ENCODE measurements at places on chromosomes 6 and 20.

DNA sequence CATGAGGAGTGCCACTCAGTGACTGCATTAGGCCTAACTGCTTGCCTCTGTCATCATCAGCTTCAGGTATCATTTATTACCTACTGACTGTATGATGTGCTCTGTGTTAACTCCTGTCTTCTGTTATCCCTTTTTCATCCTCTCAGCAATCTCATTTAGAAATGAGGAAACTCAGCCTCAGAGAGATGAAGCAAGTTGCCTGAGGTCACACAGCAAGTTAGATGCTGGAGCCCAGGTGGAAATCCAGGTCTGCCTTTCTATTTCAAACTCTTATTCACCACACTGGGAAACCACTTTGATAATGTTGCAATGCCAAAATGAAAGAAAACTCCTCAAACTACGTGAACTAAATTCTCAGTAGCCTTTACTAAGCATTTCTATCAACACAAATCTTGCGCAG lies 1.3 kb downstream of the FERMT1 start:
- DNase-seq = no peak
- H3K4me1 ChIP-seq = peaks cover 5% of the 10 kb centered on the region
- H3K4me3 ChIP-seq = no peak overlapping the region
- no peaks in the 10 kb centered on the region for H3K27me3 ChIP-seq
- H3K36me3 ChIP-seq = no peaks in the 10 kb centered on the region

GRCh38 chr6:17927705-17928104 lies 59.7 kb downstream of the KIF13A start:
- no peak overlapping the region for H3K4me3 ChIP-seq
- H3K27me3 ChIP-seq = no peaks in the 10 kb centered on the region
- peaks cover 52% of the 10 kb centered on the region for H3K4me1 ChIP-seq
- peak; percentile 25 for DNase-seq

DNA sequence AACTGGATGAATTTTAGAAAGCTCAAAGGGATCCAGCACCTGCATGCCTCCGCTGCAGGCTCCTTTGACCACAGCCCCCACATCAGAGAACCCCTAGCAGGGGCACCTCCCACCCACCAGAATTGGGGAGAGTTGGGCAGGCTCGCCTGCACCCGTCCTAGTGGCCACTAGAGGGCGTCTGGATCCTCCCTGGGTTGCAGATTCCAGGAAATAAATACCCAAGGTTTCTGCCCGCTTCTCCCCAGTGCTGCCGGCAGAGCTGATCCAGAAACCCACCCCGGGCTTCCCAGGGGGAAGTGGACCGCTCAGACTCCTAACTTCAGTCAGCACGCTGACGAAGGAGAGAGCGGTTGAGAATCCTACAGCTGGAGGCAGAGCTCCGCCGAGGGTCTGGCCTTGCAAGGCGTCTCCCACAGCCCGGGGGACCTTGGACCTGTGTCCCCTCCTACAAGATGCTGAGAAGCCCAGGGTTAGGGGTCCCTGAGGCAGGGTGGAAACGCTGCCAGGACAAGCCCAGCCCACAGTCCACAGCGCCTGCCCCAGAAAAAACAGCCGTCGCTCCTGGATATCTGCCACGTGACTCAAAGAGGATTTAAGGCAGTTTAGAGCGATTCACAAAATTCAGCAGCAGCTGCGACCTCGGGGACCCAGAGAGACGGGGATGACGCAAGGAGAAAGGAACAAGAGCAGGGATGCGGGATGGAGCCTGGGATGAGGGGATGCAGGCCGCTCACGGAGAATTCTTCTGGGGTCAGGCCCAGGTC lies 32.6 kb upstream of the PHACTR3 start:
- peaks cover 6% of the 10 kb centered on the region for H3K4me1 ChIP-seq
- peak; percentile 28 for DNase-seq
- no peaks in the 10 kb centered on the region for H3K36me3 ChIP-seq
- H3K27ac ChIP-seq = no peak overlapping the region
- H3K27me3 ChIP-seq = peaks cover 8% of the 10 kb centered on the region

DNA sequence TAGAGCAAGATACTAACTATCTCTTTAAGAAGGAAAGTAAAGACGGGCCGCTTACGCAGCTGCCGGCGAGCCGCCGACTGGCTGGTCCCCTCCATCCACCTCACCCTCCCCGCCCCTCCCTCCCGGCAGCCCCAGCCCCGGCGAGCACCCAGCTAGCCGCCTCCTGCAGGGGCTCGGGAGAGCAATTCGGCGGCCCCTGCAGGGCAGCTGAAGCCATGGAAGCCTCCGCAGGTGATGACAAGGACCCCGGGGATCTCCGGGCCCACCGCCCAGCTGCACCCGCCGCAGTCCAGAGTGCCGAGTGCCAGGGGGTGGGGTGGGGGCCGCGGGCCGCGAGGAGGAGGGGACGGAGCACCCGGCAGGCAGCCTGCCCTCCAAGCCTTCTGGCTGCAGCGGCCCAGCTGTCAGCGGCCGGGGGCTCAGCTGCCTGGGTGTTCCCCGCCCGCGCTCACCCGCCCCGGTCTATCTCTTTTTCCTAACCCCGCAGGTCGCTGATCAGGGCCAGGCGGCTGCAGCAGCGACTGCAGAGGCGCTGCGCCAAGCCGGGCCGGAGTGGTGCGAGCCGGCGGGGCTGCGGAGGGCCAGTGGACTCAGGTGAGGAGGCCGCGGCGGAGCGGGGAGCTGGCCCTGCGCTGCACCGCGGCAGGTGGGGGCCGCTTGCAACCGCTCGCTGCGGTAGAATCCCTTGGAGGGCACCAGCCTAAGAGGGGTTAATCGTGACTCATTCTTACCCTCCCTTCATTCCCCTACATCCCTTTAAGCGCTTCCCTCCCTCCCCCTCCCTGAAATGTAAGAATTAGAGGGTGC lies at the start of gene SNPH:
Gene SNPH, plus strand, starts transcription at position 128 of the 807 bp plus-strand sequence. CDS start 29,946 bp downstream, outside the sequence.
- H3K27ac ChIP-seq = peak within 1 kb of the TSS; percentile 89
- peak; percentile 60 for DNase-seq
- H3K4me3 ChIP-seq = peak within 1 kb of the TSS; percentile 94
- H3K36me3 ChIP-seq = no peaks in the 10 kb centered on the region
- peaks cover 8% of the 10 kb centered on the region for H3K27me3 ChIP-seq
- peaks cover 26% of the 10 kb centered on the region for H3K4me1 ChIP-seq

GRCh38 chr20:54221996-54222890 lies 14.4 kb downstream of the PFDN4 start:
- H3K27me3 ChIP-seq = peaks cover 2% of the 10 kb centered on the region
- H3K4me1 ChIP-seq = peaks cover 18% of the 10 kb centered on the region
- H3K27ac ChIP-seq = no peak overlapping the region

DNA sequence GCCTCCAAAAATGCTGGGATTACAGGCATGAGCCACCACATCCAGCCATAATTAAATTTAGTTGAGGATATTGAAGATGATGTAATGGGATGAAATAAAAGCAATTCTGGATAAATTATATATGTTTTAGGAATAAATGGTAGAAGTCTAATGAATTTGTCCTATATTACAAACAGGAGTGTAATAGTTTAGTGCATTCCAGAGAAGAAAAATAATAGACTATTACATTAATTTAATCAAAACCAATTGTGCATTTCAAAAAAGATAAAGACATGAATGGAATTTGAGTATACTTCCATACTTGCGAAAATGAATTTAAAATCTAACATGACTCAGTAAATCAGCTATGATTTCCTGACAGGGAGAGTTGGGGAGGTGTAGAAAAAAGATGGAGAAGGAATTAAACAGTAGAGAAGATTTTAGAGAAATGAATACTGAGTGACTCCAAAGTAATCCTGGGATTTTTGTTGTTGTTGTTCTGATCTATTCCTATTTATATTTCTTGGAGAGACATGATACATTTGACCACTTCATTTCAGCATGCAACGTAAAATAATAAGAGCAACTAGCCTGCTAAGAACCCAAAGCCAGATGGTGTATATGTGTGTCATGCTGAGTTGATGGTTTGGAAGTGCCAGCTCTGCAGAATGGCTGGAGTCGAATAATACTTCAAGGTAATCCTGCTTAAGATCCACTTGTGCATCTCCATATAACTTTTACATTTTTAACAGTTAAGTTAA lies 67.4 kb downstream of the AIG1 start:
- H3K27me3 ChIP-seq = no peaks in the 10 kb centered on the region
- no peak overlapping the region for H3K4me3 ChIP-seq
- no peak for DNase-seq
- H3K27ac ChIP-seq = no peak overlapping the region

GRCh38 chr6:45084257-45084656 lies 243.9 kb upstream of the RUNX2 start:
- no peak overlapping the region for H3K27ac ChIP-seq
- H3K4me3 ChIP-seq = no peak overlapping the region
- H3K36me3 ChIP-seq = peaks cover 3% of the 10 kb centered on the region

GRCh38 chr6:157647261-157647915 lies 175.7 kb upstream of the SNX9 start:
- DNase-seq = peak; percentile 6
- H3K27ac ChIP-seq = no peak overlapping the region
- peaks cover 12% of the 10 kb centered on the region for H3K4me1 ChIP-seq
- no peak overlapping the region for H3K4me3 ChIP-seq
- peaks cover 4% of the 10 kb centered on the region for H3K27me3 ChIP-seq
- H3K36me3 ChIP-seq = peaks cover 14% of the 10 kb centered on the region

- H3K27ac ChIP-seq = peak overlapping the region; percentile 56
- H3K27me3 ChIP-seq = no peaks in the 10 kb centered on the region
These were observed 17.9 kb upstream of the ZBTB2 start for GRCh38 chr6:151409260-151409659.

DNA sequence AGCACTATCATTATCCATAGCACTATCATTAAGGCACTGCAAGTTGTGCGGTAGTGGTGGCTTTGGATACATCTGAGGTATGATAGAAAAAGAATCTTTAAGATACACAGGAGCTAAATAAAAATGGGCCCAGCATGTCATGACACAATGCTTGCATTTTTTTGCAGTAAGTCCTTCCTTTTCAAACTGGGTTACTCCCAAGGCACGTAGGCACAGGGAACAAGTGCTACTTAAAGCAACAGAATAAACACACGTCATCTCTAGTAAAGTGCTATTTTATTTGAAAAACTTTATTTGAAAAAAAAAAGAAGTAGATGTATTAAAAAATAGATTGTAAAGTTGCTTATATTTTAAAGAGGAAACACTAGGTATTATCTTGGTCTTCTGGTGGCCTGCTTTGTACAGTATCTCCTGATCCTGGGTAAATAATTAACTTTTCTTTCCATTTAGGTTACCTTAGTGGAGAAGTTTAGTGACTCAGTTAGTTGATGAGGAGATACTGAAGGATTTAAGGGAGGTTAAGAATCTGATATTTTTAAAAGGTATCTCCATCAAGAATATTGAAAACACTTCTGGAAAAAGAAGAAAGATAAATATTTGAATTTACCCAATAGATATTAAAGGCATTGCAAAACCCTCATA lies 129.6 kb downstream of the EDN1 start:
- DNase-seq = no peak
- H3K27me3 ChIP-seq = no peaks in the 10 kb centered on the region
- no peak overlapping the region for H3K27ac ChIP-seq
- no peak overlapping the region for H3K4me3 ChIP-seq
- H3K36me3 ChIP-seq = no peaks in the 10 kb centered on the region

Data from immature natural killer cell (primary cell).